ENCODE measurements at places on chromosomes 13 and 19.

DNA sequence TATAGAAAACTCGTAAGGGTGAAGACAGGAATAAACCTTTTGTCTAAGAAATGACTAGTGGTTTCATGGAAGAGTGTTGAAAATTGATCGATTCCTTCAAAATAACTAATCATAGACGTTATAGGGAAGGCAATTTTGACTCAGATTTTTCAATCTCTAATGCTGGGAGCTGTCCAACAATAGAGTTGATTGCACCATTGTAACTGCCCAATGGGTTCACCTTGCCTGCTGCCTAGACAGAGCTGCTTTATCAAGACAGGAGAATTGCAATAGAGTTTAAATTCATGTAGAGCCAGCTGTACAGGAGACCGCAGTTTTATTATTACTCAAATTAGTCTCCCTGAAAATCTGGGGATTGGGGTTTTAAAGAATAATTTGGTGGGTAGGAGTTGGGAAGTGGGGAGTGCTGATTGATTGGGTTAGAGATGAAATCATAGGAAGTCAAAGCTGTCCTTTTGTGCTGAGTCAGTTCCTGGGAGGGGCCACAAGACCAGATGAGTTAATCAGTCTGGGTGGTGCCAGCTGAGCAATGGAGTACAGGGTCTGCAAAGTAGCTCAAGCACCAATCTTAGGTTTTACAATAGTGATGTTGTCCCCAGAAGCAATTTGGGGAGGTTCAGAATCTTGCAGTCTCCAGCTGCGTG lies 16.8 kb upstream of the ADGRE2 start:
- no peak for DNase-seq

DNA sequence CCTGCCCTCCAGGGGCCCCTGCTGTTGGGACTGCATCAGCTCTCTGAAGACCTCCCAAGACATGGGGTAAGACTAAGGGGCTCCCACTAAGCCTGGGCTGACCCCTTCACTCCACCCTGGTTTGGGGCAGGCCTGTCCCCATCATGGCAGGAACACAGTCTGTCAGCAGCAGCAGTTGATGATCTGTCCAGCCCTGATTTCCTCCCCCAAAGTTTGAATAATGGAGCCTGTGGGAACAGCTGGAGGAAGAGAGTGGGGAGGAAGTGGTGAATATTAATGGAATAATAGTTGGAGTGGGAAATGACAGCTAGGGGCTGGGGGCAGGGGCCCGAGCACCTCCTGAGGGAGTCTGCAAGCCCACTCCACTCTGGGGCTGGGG lies 1.3 kb upstream of the B3GNT8 start:
- no peak for DNase-seq

DNA sequence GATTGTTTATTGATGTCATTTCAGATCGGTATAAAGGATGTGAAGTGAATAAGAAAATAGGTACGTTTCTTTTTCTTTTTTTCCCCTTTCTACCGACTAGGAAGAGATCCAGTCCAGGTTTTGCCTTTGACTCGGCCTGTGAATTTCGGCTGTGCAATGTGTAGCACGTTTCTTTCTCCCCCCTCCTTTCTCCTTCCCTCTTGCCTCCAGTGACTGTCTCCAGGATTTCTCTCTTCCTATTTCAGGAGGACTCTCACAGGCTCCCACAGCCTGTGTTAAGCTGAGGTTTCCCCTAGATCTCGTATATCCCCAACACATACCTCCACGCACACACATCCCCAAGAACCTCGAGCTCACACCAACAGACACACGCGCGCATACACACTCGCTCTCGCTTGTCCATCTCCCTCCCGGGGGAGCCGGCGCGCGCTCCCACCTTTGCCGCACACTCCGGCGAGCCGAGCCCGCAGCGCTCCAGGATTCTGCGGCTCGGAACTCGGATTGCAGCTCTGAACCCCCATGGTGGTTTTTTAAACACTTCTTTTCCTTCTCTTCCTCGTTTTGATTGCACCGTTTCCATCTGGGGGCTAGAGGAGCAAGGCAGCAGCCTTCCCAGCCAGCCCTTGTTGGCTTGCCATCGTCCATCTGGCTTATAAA lies at the start of gene GPC6:
Gene GPC6 (plus strand): TSS at position 185 of the 657 bp plus-strand sequence.
- no peak for DNase-seq

DNA sequence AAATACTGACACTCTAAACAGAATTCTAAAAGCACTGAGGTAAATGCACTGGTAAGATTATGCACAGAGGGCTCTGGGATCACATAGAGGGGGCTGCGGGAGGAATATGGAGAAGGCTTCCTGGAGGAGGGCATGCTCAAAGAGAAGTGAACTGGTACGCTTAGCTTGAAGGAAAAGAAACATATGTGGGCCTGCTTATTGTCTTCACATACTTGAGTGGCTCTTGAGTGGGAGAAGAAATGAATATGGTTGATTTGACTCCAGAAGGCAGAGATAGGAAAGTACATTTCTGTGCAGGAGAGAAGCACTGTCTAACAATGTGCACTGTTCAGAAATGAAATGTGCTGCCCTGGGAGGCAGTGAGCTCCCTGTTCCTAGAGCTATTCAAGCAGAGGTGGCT lies 91.1 kb downstream of the KL start:
- DNase-seq: no peak

- DNase-seq: no peak
Measured at GRCh38 chr13:90307136-90307535, 1040.4 kb upstream of the MIR17HG start.

DNA sequence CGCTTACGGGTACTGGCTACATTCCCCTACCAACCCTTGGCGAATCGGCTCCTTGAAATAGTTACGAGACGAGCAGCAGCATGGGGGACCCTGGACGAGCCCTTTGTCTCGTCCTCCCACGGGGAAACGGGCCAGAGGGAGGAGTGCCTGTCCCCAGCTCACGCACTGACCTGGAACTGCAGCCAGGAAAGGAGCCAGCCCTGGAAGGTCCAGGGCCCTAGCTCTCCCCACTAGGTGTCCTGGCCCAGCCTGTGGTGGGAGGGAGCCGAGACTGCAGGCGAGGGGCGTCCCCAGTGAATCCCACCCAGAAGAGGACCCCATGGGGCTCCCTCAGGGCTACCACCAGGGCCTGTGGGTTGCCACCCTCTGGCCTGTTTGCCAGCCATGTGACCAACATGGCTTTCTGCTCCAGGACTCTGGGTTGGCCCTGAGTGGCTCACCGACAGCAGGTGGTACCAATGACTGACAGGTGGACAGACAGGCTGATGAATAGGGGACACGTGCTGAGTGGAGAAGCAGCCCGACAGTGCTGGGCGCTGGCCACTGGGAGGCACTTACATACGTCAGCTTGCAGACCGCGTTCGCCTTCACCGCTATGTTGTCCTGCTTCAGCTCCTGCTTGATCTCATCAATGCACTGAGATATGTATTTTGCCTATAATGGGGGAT lies 13.2 kb downstream of the AP3D1 start:
- DNase-seq: no peak

GRCh38 chr19:19651076-19651475 lies 7.6 kb upstream of the GMIP start:
- DNase-seq: no peak

- no peak for DNase-seq
Measured at GRCh38 chr19:10503002-10503789, at the start of gene KEAP1. TSS of gene KEAP1 (minus strand) at chr19:10503356. CDS start at chr19:10500033, 3,323 bp downstream.

- DNase-seq: no peak
Measured at GRCh38 chr13:64847767-64848166, 2382.4 kb downstream of the PCDH9 start.

DNA sequence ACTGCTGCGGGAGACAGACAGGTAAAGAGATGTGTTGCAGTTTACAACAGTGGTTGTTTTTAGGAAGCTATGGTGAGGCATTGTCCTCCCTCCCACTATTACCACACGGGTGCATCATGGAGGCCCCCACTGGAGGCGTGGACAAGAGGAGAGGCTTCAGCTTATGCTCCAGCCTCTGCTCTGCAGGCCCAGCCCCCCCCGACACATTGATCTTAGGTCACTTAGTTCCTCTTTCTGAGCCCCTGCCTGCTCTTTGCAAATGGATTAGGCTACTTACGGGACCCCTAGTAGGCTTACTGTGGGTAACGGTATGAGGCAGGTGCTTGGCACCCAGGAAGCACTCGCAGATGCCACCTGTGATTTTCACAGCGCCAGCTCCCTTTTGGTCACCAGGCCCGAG lies 123.9 kb downstream of the SLC7A1 start:
- no peak for DNase-seq

DNA sequence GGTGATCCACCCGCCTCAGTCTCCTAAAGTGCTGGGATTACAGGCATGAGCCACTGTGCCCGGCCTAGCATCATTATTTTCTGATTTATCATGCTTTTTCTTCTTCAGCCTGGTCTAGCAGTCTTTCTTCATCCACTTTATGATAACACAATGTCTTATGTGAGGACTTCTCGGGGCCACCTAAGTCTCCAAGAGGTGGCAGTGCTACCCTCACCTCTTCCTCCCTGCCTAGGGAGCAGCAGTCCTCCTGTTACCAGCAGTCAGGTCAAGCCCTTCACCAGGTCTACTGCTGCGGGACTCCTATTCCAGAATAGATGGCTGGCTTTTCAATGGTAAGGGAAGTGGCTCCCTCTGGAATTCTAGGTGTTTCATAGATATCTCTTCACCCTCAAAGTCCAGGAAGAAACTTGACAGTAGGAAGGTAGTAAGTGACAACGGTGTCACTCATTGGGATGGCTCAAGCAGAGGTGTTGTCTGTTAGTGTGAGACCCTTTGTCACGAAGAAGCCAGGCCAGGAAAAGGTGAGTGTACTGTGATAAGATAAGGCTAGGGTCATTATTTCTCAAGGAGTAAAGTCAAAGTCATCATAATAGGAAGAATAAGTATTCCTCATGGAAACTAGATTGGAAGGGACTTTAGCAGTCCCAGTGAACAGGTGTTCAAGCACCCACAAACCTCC lies 164.0 kb downstream of the KLF5 start:
- DNase-seq: no peak

DNA sequence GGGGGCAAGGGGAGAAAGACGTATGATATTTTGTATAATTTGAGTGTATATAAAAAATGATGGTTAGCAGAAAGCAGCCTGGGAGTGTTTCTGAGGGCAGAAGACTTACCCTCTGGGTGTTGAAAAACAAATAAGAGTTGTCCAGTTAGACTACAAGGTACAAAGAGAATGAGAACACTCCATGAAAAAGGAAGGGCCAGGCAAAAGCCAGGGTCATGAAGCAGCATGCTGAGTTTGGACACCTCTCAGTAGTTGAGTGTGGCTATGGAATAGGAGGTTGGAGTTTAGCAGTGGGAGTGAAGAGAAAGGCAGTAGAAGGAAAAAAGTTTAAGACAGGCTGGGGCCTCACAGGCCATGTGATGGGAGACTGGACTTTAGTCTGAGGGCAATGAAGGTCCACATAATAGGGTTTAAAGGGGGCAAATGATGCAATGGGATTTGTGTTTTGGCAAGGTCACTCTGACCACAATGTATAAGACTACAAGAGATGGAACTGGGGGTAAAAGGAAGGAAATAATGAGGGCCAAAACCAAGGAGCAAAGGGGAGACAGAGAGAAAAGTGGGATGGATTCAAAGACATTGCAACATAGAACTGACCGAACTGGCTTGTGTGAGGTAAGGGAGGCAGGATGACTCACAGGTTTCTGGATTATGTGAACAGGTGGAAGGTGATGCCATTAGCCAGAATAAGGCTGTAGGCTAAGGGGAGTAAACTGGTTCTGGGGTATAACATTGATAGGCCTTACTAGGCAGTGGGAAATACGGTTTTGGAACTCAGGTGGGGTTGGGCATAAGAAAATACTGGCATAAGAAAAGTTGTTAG lies 76.6 kb downstream of the SERP2 start:
- no peak for DNase-seq

DNA sequence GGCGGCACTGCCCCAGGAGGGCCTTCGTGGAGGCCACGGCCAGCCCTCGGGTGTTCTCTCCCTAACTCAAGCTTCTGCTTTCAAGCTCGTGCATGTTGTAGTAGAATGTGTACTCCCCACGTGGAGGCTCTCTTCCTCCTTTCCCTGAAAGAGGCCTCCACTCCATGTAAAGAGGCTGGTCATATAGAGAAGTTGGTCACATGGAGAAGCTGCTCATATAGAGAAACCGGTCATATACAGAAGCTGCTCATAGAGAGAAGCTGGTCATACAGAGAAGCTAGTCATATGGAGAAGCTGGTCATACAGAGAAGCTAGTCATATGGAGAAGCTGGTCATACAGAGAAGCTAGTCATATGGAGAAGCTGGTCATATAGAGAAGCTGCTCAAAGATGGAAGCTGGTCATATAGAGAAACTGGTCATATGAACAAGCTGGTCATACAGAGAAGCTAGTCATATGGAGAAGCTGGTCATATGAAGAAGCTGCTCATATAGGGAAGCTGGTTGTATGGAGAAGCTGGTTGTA lies 152.5 kb downstream of the COL4A1 start:
- no peak for DNase-seq

DNA sequence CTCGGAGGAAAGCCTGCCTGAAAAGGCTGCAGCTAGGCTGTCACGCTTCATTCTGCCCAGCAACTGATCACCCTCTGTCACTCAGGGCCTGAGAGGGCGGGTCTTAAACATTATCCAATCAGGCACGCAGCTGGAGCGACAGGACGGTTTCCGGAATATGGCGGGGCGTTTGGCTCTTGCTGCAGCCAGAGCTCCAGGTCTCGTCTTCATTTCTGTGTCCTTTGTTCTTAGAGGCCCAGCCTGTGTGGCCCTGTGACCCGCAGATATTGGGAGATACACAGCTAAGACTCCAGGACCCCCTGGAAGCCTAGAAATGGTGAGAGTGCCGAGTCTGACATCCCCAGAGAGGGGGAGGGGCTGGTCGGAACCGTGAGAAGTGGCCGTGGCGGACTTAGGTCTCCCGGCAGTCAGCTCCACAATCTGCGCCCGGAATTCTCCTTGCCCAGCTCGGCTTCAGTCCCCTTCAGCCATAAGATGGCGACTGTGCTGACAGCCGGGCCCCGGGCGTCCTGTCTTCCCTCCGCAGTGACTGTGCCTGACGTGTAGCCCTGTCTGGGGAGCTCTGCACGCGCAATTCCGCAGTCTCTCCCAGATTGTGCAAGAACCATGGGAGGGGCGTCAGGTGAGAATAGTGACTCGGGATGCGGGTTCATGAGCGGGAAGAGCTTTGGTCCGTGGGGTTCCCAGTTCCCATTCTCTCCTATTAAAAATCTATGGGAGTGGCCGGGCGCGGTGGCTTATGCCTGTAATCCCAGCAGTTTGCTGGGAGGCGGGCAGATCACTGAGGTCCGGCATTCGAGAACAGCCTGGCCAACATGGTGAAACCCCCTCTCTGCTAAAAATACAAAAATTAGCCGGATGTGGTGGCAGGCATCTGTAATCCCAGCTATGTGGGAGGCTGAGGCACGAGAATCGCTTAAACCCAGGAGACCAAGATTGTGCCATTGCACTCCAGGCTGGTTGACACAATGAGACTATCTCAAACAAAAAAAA lies at the start of gene ZNF429:
Gene ZNF429 (plus strand): TSS at position 144 of the 993 bp plus-strand sequence. CDS start 170 bp downstream, at position 314.
- peak; percentile 52 for DNase-seq

- no peak for DNase-seq
Measured at GRCh38 chr13:43492745-43493144, 294.0 kb downstream of the ENOX1 start.

- no peak for DNase-seq
Measured at GRCh38 chr13:45932676-45933075, 81.1 kb upstream of the SIAH3 start.
